ENCODE measurements at places on chromosomes 7 and 10.

GRCh38 chr10:118974951-118975350 is 54.6 kb upstream of the NANOS1 start:
- no peak for DNase-seq

DNA sequence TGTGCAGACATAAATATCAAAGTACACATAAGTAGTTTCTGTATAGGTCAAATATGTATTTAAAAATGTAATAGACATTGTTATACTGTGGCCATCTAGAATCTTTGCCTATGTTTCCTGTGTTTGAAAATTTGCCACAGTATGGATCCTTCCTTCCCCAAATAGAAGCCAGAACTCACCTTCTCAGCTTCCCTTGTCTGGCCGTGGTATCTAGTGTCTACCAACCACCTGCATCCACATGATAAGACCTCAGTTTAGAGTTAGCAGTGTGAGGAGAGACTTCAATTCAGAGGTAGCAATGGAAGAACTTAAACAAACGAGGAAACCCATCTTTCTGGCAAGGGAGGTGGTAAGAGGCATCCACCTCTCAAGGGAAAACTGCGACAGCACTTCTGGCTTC is 4.9 kb downstream of the TRDMT1 start:
- no peak for DNase-seq

DNA sequence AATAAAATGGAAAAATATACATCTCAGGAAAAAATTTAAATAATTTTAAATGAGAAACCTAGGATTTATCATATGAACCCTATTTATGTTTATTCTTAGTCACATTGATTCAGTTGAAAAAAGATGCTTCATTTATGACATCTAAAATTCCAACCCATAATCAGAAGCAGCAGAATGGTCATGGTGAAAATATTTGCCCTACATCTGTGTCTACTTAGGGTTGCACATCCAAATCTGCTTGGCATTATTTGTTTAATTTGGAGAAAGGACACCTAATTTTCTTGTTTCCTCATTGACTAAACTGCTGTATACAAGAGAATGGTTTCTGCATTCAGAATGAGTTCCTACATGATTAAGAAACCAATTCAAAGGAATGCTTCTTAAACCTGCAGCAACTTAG is 72.9 kb upstream of the SKAP2 start:
- DNase-seq, result no peak

GRCh38 chr7:127349881-127350280 is 42.6 kb downstream of the ZNF800 start:
- no peak for DNase-seq

DNA sequence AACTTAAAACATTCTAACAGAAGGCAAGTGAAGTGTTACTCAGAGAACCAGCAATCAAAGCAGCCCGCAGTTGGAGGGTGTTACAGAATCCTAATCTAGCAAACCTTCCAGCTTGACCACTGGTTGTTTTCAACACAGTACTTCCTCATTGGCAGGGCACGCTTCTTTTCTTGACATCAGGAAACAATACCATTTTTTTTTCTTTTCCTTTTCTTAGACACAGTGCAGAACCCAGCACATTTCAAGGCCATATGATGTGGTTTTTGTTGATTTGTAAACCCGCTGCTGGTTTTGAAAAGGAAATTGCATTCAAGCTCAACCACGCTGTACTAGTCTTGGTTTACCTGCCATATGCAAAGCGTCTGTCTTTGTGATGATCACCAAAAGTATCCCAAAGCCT is 33.4 kb downstream of the RHOBTB1 start:
- no peak for DNase-seq

- no peak for DNase-seq
Observed at GRCh38 chr7:30899630-30900029, 12.0 kb upstream of the AQP1 start.

GRCh38 chr10:75592791-75593643 is 161.6 kb downstream of the LRMDA start:
- no peak for DNase-seq

- no peak for DNase-seq
Observed at GRCh38 chr10:119131512-119132240, 27.8 kb downstream of the DENND10 start.

All from CD8-positive, alpha-beta T cell (primary cell).